NB4 (cell line): ENCODE measurements at places on chromosomes 2 and 18.

- no peak for DNase-seq
These were observed 328.1 kb upstream of the PKDCC start for GRCh38 chr2:41719756-41720155.

DNA sequence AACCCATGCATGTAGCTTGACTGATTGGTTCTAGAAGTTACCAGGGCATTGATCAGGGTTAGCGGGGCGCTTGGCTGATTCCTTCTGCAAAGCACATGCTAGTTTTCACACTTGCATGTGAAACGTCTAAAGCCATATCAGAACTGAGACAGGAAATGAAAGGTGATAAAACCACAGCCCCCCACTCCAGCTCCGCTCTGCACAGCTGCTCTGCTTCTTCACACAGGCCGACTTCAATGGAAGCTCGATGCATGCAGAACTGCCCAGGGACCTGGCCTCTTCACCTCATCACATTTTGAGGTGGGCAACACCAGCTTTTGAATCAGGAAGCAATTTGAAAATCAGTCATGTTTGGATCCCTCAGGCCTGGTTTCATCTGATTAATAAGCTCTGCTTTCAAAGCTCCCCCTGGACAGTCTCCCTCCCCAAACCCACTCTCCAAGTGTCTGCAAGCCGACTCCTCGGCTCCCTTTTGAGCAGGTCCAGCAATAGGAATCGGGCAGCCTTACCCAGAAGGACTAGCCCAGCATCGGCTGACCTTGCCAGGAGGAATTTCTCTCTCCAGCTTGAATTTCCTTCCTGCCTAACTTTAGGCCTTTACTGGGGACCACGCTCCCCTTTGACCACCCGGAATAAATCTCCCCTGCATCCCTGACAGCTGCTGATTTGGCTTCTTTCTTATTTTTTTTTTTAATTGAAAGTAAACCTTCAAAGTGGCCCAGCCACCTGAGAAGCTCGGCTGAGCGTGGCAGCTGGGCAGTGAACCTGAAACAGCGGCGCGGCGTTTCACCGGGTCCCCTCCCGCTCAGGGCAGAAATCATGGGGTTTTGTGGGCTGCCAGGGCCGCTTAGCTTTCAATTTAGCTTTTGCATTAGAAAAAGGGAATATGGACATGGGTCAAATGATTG lies 31.7 kb downstream of the HRH4 start:
- DNase-seq, result no peak

DNA sequence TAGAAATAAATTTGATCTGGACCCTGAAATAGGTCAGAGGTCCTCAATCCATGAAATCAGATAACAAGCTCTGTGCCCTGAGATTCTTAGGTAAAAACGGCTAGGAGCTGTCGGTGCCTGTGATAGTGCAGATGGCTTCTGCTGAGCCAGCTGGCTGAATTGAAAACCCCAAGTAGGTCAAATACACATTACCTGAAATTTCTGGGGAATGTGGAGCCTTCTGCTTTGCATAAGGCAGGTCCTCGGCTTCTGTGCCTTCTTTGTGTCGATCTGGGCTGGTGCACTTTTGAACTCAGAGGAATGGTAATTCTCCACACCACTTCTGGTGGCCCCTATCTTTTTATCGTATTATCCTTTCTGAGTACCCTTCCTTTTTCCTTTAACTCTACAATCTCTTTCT lies 66.6 kb downstream of the CNTNAP5 start:
- DNase-seq, result no peak

DNA sequence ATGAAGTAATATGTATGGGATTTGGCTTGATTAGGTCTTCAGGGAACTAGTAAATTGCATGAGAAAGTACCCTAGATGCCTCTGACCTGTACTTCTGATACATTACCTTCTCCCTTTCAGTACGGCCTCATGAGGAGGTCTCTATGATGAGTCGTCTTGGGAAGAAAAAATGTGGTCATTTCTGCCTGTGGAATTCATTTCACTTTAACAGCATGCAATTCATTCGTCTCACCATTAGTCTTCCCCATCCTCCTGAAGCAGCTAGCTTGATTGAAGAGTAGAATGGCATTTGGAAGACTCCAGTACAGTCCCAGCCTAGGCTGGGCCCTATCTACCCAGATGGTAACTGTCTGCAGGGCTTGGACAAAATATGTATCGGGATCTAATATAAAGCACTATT lies 52.2 kb downstream of the TMX3 start:
- peak; percentile 7 for DNase-seq

- DNase-seq, result no peak
These were observed 70.0 kb downstream of the ATP9B start for GRCh38 chr18:79139206-79139605.

DNA sequence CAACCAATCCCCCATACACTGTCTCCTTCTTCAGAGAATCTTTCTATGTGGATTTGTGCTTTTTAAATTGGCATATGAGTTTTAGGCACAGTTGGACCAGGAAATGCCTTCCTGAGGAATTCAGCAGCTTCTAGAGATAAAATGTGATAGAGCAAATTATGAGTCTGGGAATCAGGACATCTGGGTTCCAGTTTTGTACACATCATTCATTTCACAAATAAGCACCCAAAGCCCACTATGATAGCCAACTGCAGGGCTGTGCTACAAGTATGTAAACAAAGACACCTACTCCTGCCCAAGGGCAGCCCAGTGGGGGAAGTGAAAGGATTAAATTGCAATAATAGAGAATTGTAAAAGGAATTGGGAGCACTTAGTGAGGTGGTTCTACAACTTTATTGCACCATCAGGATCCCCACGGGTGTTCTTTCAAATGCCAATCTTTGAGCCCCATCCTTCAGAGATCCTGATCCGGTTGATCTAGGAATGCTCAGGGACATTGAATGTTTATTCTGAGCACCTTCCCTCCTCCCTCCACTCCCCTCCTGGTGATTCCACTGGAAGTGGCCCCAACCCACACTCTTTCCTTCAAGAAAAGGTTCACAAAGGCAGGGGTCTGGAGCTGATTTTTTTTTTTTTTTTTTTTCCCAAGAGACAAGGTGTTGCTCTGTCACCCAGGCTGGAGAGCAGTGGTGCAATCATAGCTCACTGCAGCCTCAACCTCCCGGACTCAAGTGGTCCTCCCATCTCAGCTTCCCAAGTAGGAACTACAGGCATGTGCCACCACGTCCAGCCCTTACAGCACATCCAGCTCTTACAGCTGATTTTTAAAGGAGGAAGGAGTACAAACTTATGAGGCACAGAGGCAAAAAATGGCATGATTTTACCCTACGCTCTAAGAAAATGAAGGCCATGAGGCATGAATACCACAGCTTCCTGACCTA lies 11.1 kb upstream of the KCMF1 start:
- no peak for DNase-seq

DNA sequence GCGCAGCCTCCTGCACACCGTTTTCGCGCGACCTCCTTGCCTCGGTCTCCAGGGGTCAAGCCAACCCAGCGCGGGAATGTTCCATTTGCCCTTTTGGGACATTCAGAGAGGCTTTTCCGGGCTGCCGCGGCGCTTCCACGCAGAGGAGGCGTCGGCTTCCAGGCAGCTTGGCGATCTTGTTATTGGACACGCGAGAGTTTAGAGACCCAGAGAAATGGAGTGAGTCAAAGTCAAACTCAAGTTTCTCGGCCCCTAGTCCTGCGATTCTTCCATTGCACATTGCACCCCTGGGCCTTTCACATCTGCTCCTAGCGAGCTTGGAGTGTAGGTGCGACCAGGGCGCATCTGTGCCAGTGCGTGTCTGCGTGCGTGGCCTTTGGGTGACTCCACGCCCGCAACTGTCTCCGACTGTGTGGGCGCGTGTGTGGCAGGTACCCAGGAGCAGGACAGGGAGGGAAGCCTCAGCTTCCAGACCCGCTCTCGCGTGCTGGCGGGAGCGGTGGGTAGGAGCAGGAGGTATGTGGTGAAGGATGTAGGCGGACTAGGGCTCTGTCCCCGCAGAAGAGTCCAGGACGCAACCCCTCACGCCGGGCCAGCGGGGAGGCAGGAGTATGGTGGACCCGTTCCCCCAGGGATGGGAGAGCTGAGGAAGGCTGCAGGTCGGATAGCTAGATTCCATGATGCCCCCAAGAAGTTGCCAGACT lies 13.5 kb downstream of the SIX3 start:
- no peak for DNase-seq

DNA sequence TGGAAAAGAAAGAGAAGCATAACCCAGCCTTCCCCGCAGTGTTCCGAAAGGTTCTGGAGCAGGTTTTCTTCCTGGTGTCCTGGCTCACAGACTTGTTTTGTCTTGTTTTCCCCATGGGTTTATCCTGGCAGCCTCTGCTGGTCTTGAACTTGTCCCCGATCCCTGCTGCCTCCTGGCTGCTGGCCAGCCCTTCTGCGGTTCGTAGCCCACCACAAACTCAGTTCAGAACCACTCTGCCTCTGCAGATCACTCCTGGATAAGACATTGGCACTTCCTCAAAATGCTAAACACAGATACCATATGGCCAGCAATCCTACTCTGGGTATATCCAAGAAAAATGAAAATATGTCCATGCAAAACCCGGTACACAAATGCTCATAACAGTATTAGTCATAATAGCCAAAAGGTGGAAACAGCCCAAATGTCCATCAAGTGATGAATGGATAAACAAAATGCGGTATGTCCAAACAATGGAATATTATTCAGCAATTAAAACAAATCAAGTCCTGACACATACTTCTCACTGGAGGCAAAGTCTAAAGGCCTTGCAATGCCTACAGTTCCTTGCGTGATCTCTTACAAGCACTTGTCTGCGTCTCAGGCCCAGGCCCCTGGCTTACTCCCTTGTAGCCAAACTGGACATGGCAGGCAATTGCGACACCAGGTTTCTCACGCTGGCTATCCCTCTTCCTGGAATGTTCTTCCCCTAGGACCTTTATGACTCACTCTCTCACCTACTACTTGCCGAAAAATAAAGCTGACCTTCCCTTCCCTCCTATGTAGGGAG lies 28.0 kb upstream of the ARHGEF4 start:
- peak; percentile 88 for DNase-seq

GRCh38 chr2:176085861-176086771 lies 2.4 kb upstream of the EVX2 start:
- peak; percentile 80 for DNase-seq

DNA sequence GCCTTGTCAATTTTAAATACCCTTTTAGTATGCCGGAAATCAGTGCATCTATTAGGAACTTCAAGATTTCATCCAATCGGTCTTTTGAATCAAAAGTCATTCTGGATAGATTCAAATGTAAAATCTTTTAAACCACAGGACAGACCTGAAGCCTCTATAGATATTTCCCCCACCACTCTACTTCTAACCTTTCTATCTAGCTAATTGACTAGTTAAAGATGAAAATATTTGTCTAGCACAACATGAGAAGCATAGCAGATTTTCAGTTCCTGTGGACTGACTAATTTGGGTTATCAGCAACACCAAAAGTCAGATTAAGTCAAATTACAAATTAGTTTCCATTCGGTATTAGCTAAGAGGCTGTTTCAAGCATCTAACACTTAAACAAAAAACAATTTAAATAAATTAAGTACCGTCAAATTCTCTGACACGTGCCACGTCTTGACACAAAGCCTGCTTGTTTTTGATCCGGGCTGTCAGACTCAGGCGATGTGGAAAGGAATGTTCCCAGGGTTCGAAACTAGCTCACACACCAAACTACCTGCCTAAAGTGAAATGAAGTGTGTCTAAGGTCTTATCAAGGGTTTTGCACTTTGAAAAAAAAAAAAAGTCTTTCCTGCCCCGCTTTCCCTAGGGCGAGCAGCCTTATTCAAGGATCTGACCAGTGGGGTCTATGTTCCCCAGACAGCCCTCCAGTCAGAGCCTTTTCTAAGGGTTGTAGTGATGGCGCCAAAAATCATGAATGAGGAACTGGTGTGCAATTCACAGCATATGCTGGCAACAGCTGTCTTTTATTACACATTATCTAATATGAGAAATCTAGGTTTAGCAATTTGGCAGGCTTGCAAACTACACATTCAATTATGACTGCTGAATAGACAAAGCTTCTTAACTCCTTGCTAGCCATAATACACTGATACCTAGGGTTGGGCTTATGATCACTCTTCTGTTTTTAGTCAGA lies 4.7 kb downstream of the CYTIP start:
- peak; percentile 11 for DNase-seq

DNA sequence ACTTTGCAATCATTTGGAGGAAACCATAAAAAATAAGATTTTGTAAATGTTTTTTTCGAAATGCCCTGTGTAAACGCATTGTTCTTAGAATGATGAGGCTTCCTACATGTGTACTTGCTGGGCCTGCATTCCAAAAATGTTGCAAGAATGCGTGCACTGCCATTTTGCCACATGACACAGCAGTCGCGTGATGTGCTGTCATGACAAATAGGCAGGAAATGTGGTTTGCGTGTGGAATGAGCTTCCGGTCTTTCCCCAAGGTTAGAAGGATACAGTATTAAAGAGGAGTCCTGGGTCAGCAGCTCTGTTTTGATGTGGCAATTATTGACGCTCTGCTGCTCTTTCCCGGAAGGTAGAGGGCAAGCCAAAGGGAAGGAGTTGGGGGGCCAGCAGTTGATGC lies 18.1 kb upstream of the SERPINB2 start:
- no peak for DNase-seq

DNA sequence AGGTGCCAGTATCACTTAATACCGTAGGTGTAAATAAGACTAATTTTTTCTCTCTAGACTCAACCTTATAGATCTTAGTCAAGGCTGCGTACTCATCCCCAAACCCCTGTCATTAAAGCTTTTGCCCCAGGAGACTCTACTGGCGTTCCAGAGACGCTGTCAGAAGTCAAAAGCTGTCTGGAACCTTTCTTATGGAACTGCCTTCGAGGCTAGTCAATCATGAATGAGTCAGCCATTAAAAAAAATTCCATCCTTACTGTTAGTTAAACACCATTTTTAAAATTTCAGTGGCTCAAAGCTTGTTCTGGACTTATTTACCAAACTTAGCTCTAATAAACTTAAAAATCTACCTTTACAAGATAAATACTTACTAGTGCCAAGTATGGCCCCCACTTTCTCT lies 52.1 kb downstream of the SPRED2 start:
- DNase-seq, result no peak

GRCh38 chr2:126707941-126708340 lies 52.0 kb downstream of the GYPC start:
- no peak for DNase-seq

GRCh38 chr2:37323781-37324535 lies 675 bp downstream of the PRKD3 start:
- peak; percentile 67 for DNase-seq

GRCh38 chr2:95296880-95297487 lies at the start of gene KCNIP3:
Gene KCNIP3 (plus strand): TSS chr2:95297347. CDS start chr2:95297439, 92 bp downstream.
- no peak for DNase-seq

- no peak for DNase-seq
These were observed 27.6 kb upstream of the KYNU start for GRCh38 chr2:142849820-142850219.

DNA sequence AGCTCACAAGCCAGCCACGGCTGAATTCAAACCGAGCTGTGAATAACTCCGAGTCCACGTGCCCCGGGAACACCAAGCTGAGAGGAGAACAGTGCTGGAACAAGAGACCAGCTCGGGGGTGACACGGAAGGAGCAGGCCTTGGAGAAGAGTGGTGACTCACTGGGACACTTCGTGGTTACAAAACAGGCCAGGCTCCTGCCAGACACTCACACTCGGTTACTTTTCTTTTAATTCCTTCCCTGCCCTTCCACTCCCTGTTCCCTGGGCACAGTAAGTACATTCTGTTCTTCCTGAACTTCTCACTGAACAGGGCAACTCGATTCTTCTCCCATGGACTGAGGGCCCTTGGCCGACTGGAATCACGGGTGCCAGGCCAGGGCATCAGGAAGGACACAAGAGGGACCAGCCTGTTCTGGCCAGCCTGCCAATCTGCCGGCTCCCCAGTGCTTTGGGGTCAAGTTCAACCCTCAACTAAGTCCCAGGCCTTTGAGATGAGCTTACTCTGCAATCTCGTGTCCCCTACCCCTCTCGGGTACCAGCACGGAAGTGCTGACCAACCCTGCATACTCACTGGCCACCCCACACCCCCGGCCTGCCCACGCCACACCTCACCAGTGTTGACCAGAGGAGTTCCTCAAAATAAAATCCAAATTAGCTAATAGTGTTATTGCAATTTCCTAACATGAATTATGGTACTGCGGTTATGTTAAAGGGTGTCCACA lies 87.5 kb downstream of the TFCP2L1 start:
- DNase-seq, result peak; percentile 75
